ENCODE measurements at places on chromosomes 7 and 10.

- DNase-seq: no peak
Observed at GRCh38 chr10:21176934-21177480, 279.9 kb upstream of the NEBL start.

DNA sequence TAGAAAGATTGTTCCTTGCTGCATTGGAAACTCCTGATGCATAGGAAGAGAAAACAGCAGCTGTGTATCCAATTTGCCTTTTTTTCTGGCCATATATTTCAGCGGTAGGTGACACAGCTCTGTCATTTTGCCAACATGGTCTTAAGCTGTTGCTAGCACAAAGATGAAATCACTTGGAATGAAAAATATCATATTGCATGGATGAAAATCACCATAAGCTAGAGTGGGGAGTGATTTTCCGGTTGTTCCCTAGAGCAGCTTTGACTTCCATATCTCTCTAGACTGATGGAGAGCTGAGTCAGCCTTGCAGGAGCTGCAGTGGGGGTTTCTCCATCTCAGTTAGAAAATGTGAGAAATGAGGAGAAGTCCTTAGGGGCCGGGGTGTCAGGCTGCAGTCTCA, 38.3 kb upstream of the BTBD16 start:
- no peak for DNase-seq

DNA sequence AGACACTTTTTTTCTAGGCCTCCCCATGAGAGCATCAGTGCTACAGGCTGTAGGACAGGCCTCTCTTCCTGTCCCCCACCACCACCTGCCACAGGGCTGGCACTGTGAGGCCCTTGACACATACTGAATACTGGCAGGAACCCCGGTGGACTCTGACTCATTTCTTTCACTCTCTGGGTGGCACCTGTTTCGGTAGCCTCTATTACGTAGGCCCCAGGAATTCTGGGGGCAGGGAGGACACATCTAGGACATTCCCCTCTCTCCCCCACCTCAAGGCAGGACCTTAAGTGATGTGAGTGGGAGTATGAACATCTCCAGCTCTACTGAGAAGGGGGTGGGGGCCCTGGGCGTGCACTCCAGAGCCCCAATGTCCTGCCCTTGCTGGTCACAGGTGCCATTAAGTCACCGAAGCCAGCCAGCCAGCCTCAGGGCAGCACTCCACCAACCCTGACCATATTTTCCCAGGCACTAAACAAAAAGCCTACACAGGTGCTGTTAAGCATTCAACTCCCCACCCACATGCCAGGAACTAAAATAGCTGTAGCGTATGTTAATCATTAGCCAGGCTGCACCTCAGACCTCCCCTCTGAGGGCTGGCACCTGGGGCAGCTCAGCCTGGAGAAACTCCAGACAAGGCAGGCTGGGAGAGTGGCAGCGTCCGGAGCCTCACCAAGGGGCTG, 8.9 kb downstream of the ANXA11 start:
- no peak for DNase-seq

DNA sequence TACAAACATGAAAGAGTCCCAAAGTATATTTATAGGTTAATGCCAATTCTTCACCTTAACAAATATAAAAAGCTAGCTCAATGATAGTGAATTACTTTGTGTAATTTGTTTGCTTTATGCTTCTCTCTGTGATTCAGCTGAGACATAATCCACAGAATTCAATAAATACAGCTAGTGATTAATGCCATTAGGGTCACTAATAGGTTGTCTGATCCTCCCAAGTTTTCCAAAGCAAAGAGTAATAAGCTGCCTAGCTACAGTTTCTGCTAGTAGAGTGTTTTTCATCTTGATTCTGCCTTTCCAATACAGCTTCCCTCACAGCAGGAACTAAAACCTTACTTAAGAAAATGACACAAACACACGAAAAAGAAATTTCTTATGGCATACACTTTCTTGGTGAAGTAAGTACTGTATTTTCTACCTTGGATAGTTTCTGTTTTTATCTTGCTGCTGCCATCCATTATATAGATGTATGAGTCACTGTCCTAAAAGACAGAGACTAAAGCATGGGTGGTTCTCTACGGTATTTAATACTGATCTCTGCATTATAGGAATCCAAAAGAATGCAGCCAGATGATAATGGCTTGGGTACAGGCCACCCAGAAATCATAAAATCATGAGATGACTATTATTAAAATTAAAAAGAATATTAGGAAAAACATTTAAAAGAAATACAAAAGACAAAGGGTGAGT, 170.0 kb downstream of the TPK1 start:
- no peak for DNase-seq

GRCh38 chr7:138238734-138239659, 162.7 kb downstream of the AKR1D1 start:
- peak; percentile 78 for DNase-seq

DNA sequence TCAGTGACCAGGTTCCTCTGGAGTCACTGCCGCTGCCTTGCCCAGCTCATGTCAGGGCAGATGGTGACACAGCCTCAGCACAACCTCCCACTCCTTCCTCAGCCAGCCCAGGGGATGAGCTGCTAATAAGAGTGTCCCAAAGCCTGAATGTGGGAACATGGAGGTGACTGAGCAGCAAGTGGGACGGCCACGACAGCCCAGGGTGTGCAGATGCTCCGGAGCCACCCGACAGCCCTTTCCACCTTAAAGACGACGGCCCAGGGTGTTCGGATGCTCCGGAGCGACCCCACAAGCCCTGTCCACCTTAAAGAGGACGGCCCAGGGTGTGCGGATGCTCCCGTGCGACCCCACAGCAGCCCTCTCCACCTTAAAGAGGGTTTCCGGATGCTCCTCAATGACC, 89.2 kb downstream of the DIP2C start:
- DNase-seq: peak; percentile 39

DNA sequence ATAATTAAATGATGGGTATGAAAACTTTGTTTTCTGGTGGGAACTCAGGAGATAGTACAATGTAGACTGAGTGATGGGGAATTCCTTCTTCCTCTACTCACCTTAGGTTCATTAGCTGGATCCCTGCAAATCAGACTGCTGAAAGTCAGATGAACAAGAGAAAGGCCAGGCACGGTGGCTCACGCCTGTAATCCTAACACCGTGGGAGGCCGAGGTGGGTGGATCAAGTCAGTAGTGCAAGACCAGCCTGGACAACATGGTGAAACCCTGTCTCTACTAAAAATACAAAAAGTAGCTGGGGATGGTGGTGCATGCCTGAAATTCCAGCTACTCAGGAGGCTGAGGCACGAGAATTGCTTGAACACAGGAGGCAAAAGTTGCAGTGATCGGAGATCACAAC, 28.7 kb upstream of the ST8SIA6 start:
- DNase-seq: no peak

GRCh38 chr7:33392148-33392547, 262.8 kb downstream of the BBS9 start:
- DNase-seq: no peak

DNA sequence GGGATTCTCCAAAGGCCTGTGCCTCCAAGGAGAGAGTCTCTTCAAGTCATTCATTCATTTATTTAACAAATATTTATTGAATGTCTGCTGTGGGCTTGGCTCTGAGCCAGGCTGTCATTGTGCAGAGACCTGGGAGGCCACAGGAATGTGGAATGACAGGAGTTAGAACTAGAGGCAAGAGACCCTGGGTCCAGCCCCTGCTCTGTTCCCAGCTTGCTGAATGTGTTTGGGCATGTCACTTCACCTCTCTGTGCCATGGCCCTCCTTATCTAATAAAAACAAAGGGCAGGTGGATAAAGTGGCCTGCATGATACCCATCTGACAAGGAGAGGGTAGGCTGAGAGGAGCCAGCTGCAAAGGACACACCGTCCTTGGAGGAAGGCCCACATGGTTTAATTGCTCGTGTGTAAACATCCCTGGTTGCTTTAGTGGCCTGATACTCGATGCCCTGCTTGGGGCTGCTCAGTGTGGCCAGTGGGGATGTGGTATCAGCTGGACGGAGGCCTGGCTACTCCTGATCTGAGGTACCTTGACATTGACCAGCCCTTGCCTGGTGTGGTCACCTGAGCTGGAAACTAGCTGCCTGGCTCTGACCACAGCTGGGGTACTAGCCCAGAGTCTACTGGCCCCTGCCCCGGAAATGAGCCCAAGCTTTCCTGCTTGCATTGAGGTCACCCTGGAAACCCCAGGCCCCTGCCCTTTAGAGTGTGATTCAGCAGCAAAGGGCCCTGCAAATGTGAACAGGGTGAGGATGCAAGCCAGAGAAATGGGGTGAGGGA, 116.2 kb downstream of the CDH23 start:
- no peak for DNase-seq

- DNase-seq: no peak
Observed at GRCh38 chr7:486216-486743, 33.4 kb downstream of the PDGFA start.

GRCh38 chr10:71694567-71694968, 25.0 kb downstream of the C10orf105 start:
- peak; percentile 88 for DNase-seq
